GM23338 (cell line): ENCODE measurements at places on chromosomes 12 and 14. TPM values are rescaled to one million over a fixed set of nuclear protein-coding genes. Genes with fewer than 3 reads are reported as not detected.

The EML5 gene
- polyA plus RNA-seq: 0.16 and 0.18 TPM in 2 replicates

The SERPINA12 gene
- not detected in 2 replicates for polyA plus RNA-seq

The NANOG gene
- polyA plus RNA-seq: 42.0 and 48.5 TPM in 2 replicates

The GPR132 gene
- 0.09 TPM in 1 of 2 replicates, not detected in the other for polyA plus RNA-seq

The HRK gene
- 1.7 and 1.9 TPM in 2 replicates for polyA plus RNA-seq

The AQP2 gene
- not detected in 2 replicates for polyA plus RNA-seq

The TSHR gene
- polyA plus RNA-seq: 0.23 and 0.78 TPM in 2 replicates
